Caco-2 (cell line): ENCODE measurements at places on chromosomes 11 and 22. TPM values are rescaled to one million over a fixed set of nuclear protein-coding genes. Genes with fewer than 3 reads are reported as not detected.

LIMK2 gene
- 34.8 and 36.3 TPM in 2 replicates for total RNA-seq

DNA sequence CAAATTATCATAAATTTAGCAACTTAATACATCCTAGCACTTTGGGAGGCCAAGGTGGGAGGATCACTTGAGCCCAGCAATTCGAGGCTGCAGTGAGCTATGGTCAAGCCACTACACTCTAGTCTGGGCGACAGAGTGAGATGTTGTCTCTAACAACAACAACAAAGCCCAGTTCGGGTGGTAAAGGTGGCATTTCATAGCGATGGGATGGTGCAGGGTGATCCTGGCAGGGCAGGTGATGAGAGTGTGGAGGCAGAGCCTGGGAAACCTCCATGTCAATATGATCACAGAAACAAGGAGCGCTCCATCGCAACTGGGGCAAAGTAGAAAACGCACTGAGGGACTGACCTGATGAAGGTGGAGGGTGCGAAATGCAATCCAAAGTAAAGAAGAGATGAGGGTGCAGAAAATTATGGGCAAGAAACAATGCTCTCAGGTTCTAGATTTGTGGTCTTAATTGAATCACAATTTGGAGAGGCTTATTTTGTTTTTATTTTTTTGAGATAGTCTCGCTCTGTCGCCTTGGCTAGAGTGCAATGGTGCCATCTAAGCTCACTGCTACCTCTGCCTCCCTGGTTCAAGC lies 32.8 kb upstream of the CLDN5 start:
- DNase-seq, result no peak

- DNase-seq, result peak; percentile 89
Measured at GRCh38 chr11:95790933-95791708, 823 bp downstream of the CEP57 start.

DNA sequence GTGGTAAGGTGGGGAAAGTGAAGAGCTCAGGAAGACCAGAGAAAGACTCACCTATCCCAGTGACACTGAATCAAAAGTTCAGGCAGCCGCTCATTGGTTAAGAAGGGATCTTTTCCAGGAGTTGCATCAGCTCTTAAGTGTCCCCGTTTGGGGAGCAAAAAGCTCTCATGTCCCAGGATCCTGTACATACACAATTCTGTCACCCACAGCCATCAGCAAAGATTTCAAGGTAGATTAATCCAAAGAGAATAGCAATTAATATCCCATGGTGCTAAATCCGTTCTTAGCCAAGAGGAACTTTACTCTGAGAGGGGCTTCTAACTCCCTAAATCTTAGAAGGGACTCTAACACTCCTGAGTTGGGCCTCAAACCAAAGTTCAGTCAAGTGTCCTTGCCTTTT lies 19.3 kb downstream of the FOLR3 start:
- DNase-seq, result no peak

DBX1 gene
- total RNA-seq, result not detected in 2 replicates

TMEM41B gene
- 103 and 110 TPM in 2 replicates for total RNA-seq

IFITM10 gene
- 1.3 and 2.7 TPM in 2 replicates for total RNA-seq

DNA sequence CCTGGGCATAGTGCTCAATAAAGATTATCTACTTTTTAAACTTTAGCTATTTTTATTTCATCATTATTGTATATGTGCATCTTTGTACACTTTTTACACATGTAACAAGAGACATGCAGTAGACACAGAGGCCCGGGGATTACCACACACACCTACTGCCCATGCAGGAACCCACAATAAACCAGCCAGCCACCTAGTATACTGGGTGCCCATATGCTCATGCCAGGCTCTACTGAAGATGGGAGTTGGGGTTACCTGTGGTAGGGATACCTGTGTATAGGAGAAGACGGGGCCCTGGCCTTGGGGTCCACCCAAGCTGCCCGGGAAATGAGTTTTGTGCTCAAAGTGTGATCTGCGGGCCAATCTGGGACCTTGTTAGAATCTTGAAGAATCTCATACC lies 31.2 kb upstream of the P2RY2 start:
- DNase-seq, result no peak

TIGD3 gene
- total RNA-seq, result 3.0 and 3.2 TPM in 2 replicates

CCDC73 gene
- total RNA-seq, result not detected in 2 replicates

OLFML1 gene
- 1.8 and 3.9 TPM in 2 replicates for total RNA-seq

DNA sequence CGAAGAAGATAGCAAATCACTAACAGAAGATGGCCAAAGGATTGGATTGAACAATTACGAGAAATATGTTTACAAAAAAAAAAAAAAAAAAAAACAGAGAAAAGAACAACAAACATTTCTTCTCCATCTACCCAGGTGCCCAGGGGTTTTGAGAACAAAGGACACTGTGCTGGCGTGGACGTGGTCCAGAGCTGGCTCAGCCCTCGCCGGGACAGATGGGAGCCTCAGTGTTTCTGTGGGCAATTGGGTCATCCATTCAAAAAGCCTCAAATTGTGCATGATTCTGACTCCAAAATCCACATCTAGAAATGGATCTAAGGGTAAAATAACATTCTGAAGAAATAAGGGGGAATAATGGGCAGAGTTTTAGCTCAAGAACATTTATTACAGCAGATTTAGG lies 63.1 kb downstream of the DHCR7 start:
- DNase-seq, result no peak

RIBC2 gene
- total RNA-seq, result 11.5 and 14.1 TPM in 2 replicates

DNA sequence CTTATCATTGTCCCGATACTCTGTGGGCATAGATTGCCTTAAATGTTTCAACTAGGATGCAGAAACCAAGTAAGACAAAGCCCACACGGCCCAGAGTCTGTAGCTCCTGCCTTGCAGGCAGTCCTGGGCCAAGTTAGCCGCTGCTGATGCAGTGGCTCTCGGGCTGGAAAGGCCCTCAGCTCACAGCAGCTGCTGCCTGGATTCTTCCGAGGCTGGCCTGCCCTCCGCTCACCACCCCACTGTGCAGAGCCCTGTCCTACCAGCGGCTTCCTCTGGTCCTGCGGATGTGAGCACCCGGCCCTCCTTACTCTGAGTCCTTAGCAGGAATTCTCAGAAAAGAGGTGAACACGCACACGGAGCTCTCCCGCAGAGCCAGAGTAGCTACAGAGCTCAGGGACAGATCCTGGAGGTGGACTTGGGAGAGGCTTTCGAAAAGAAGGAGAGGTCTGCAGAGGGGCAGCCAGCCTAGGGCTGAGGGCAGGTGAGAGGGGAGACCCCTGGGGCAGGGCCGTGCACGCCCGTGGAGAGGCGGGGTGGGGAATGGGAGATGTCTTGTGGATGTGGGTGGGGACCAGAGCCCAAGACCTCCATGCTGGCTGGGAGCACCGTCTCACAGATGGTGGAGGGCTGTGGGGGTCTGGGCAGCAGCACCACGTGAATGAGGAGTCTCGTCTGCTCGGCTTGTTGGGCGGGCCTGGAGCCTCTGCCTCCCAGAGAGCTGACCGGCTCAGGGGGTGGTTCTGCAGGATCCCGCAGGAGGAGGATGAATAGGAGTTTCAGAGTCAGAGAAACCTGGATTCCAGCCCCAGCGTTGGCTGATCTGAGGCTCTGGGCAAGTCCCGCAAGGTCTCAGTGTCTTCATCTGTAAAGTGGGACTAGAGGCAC lies 117.4 kb upstream of the B3GAT1 start:
- DNase-seq, result peak; percentile 41
